ENCODE measurements at places on chromosomes 5 and 9.

DNA sequence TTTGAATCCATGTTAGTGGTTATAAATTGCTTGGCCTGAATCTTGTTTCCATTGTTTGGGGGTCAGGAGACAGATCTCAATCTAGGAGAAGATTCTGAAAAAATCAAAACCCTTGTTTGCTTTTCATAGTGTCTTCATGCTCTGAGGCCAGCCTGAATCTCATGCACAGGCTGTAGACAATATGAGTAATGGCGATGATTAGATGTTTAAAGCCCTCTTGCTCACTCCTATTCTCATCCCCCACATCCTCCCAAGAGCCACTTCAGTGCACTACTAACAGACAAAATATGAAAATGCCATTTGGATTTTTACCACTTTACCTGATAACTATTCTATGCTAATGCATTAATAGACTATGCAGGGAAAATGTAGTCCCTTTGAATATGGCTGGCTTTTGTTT is 129.4 kb downstream of the NUDT12 start:
- no peak for DNase-seq

DNA sequence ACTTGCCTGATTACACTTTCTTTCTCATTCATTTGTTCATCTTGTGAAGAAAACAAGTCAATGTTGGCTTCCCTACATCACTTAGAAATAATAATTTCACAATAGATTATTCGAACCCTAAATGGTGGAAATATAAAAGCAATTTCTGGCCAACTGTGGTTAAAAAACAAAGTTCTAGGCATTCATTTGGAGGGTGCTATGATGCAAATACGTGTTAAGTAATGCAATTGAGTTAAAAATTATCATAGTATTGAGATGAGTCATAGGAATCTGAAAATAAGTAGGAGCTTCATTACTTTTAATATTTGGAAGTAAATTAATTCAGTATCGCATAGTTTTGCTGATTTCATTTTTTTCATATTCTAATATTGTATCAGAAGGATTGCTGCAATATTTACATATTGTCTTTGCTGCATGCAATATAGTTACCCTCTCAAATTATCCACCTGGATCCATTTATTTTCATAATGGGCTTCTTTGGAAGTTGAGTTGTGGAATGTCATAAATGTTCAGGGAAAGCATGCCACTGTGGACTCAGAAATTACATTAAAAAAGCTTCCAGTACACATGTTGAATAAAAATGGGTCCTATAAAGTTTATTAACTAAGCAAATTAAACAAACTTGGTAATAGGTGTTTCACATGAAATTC is 647.7 kb upstream of the WWC1 start:
- DNase-seq, result no peak

DNA sequence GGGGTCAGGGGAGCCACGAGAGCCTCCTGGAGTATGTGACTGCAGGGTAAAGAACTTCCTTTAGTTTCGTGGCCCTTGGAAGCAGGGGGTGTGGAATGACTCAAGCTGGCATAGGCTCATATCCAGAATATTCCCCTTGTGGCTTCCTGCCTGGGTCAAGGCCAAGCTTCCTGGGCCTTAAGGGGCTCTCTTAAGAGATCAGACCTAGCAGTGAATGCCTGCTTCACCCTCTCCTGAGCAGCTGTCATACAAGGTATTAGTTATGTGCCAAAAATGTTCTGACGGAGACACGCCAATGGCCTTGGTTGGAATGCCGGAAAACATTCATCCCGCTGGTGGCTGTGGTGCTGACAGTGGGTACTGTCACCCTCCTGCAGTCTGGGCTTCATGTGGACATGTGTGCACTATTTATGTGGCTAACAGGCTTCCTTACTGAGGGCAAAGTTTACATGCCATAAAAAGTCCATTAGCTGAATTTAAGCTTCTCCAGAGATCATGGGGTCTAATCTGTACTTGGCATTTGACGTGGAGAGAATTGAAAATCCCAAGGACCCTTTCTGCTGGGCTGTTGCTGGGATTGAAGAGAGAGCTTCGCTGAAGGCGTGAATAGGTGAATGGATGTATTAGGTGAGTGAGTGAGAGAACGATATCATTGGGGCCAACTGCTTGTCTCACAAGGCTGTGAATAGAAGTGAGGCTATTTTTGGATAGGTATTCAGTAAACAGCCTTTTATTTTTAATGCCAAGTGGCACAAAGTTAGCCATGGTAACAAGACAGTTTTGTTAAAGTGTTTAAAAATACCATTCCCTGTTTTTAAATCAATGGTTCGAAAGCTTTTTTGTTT is 156.8 kb downstream of the MACROH2A1 start:
- no peak for DNase-seq

GRCh38 chr5:115415143-115415491 is 118.7 kb upstream of the CCDC112 start:
- DNase-seq, result no peak

- no peak for DNase-seq
Observed at GRCh38 chr5:177992466-177992865, 3.6 kb downstream of the PROP1 start.

DNA sequence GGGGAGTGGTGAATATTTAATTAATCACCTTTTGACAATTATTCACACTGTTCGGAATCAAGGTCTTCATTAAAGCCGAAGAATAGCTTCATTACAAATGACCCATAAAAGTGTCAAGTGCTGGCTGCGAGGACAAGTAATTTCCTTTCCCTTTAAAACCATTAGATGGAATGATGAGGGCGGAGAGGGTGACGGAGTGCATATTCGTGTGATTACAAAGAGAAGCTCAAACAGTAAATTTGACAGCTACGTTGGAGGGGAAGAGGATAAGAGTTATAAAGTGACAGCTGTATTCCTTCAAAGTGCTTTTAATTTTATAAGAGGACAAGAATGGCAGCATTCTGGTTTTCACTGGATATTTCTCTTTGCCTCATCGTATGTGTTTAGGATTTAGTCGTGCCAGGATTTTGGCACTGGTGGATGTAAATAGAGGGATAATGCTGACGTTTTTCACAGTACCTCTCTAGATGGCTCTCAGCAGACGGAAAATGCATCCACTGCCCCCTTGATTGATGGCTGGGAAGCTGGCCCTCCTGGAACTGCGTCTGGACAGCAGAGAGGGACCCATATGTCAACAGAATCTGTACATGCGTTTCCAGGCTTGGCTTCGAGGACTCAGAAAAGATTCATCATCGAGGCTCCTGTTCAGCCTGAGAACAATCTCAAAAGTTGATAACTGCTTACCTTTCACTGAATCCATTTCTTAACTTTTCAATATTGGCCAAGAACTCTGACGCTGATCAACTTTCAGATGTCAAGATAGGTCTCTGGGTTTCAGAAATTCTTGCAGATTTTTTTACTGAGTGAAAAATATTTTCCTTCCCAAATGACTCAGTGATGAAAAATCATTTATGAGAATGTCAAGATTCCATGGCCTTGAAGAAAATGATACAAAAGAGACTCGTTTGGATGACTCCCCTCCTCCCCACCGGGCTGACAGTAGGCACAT is 50.4 kb upstream of the IRX2 start:
- no peak for DNase-seq

- no peak for DNase-seq
Observed at GRCh38 chr5:10320793-10321192, 13.1 kb upstream of the CMBL start.

GRCh38 chr5:43281840-43282658 is 31.2 kb downstream of the HMGCS1 start:
- no peak for DNase-seq

- DNase-seq, result no peak
Observed at GRCh38 chr5:174503461-174504265, 220.7 kb upstream of the MSX2 start.

DNA sequence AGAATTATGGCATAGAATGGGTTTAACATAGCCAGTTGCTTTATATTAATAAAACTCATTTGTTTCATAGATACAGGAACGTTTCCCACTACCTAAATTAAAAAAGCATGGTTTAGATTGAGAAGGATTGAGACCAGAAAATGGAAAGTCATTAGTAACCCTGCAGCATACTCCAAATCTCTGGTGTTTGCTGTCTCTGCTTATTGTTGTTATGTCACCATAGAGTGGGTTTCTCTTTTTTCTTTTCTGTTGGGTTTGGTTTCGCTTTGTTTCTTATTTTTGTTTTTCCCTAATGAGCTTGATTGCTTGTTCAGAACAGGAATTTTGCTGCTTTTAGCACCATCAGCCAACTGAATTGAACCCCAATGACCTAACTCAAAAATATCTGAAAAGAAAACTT is 1034.8 kb downstream of the MAT2B start:
- DNase-seq, result no peak

Measured in stimulated activated CD4-positive, alpha-beta T cell treated with anti-CD3 and anti-CD28 coated beads, Interleukin-12 subunit alpha, Interleukin-12 subunit beta, amount 100 ng/mL, for 24 hours (primary cell).